Stimulated activated CD4-positive, alpha-beta T cell treated with anti-CD3 and anti-CD28 coated beads, Interleukin-12 subunit alpha, Interleukin-12 subunit beta, amount 100 ng/mL, for 24 hours (primary cell): ENCODE measurements at places on chromosomes 12 and 14.

DNA sequence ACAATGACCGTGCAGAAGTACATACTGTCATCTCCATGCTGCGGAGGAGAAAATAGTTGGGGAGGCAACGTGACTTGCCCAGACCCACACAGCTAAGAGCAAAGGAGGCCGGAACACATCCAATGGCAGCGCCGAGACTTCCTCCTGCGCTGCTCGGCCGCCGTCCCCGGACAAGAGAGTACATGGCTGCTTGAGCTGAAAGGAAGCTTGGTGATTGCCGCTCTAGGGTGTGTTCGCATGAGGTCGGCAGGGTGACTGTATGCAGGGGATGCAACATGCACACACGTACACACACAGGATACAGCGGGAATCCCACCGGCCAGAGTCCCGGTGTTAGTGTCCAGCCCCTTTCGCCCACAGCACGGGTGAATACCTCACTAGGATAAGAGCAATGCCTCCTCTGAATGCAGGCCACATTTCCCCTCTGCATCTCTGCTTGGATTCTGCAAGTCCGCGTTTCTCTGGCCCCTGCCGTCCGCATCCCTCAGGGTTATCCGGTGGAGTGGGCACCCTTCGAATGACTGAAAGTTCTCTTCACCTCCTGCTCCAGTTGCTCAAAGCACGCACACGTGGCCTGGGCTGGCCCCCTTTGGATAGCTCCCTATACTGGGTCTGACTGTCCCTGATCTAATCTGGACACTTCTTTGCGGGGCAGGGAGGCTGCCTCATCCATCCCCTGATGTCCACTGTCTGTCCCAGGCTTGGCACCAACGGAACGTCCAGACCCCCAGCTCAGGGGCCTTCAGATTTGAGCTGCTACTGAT, 78.8 kb downstream of the GSC start:
- DNase-seq, result no peak

DNA sequence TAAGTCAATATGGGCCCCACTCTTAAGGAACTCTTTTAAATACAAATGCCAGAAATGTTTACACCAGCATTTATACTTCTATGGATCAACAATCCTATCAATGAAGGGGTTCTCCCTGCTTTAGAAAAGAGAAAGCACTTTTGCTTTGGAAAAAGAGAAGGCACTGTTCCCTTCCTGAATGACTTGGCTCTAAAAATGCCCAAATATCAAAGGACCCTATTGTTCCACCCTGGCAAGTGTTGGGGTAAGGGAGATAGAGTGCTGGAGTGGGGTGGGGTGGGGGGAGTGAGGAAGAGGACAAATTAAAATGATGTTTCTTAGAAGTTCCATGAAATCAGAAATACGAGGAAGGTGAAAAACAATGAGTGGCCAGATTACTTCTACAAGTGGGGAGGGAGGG, 131.6 kb upstream of the GRIN2B start:
- DNase-seq, result no peak

DNA sequence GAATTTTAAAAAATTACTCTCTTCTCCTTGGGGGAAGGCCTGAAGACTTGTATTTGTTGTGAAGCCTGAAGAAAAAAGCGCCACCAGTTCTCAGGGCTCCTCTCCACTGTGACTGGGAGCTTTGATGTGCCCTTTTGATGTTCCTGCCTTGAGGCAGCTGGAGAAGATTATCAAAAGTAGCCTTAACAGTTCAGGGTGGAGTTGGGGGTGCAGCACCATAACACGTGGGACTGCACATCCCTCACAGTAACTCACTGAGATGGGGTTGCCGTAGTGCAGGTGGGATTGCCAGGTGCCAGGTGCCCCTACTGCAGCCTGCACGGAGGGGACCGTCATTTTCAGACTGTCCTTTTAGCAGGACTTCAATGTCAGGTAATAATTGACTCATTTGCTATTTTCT, 474.1 kb downstream of the ETNK1 start:
- no peak for DNase-seq

GRCh38 chr14:77714926-77715325, 7.0 kb downstream of the SLIRP start:
- DNase-seq, result no peak

GRCh38 chr12:114625294-114625851, 58.6 kb downstream of the TBX3 start:
- DNase-seq, result no peak

DNA sequence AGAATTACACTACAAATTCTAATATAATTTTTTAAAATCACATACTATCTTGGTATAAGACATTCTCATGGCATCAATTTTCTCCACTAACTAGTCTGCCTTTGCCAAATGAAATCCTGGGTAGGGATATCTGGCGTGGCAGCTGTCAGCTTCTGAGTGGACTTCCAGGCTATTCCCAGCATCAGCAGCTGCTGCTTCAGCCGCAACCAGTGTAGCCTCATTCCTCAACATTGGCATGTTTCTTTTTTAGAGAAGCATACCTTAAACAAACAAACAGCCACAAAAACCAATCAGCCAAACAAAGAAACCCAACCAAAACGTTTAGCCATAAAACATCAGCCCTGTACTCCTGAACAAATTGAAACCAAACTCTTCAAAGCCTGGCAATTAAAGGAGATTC, 235.8 kb downstream of the SSPN start:
- DNase-seq, result no peak

DNA sequence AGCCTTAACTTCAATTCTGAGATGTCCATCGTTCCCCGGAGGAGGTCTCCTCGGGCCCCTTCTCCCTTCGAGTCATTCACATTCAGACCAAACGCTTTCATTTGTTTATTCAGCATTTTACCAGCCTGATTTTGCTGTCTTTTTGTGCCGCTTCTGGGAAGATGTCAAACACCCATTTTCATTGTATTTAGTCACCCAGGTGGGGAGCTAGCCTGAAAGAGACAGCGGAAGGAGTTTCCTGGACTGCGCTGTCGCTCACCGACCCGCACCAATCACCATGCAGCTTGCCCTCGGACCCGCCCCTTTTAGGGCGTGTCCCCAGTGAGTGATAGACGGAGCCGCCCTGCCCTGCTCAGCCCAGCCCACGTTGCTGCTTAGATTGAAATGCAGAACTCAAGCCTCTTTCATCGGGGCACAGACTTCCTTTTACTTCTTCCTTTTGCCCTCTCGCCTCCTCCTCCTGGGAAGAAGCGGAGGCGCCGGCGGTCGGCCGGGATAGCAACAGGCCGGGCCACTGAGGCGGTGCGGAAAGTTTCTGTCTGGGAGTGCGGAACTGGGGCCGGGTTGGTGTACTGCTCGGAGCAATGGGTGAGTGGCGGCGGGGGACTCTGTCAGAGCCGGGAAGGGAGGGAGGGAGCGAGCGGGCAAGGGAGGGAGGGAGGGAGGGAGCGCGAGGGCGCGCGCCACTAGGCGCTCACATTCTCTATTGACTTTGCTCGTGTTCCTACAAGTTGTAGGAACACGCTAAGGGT, at the start of gene PAX9:
PAX9 (plus strand) TSS at position 355 of the 752 bp plus-strand sequence; CDS start at position 585, 230 bp downstream.
- DNase-seq, result no peak

GRCh38 chr12:104083769-104084475, 19.6 kb downstream of the HCFC2 start:
- peak; percentile 15 for DNase-seq

DNA sequence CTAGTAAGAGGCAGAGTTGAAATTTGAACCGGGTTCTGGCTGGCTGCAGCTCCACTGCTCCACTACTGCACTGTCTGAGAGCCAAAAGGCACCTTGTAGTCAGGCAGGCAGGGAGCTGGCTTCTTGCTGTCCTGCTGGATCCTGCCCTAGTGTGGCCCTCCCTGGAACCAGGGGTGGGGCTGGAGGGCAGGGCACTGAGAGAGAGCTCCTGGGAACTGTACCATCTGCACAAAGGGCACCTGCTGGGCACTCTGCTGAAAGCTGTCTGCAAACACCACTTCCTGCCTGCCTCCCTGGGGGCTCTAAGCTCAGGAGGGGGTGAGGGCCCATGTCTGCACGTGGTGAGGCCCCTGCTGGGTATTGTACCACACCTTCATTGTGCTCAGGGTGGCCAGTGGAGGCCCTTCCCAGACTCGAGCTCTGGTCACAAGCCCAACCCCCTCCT, 19.0 kb upstream of the TCL1B start:
- DNase-seq, result no peak

DNA sequence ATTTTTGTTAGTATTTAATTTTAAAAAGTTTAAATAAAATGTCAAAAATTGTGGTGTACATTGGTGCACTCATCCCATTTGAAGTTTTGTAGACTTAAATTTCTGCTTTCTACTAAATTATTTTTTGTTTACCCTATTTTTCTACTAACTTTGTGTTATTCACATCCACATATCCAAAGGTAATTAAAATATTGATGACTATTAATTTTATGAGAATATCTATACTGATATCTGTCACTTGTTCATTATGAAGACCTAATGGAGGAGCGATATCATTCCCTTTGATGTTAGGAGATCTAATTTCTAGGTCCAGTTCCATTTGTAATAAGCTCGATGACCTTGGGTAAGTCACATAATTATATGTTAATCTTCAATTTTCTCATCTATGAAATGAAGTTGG, 325.7 kb upstream of the STXBP6 start:
- DNase-seq, result no peak

DNA sequence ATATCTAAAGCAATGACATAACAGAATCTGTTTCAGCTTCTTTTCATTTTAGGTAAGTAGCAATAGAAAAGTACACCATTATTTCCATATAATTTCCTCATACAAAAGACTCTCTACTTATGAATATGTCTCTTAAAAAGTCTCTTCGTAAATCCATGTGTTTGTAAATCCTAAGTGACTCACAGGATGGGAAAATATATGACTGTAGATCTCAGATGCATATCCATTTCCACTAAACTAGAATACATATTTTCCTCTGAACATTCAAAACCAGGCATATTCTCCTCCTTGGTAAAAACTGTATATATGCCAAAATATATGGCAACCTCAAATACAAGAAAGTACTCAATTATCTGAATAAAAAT, 93.6 kb downstream of the TXNDC16 start:
- DNase-seq, result no peak

- DNase-seq, result no peak
Measured at GRCh38 chr14:90641615-90642243, 174.5 kb downstream of the TTC7B start.

- no peak for DNase-seq
Measured at GRCh38 chr14:87113286-87113685, 879.7 kb downstream of the GALC start.

GRCh38 chr14:33586806-33587205, 364.1 kb downstream of the EGLN3 start:
- DNase-seq, result no peak

DNA sequence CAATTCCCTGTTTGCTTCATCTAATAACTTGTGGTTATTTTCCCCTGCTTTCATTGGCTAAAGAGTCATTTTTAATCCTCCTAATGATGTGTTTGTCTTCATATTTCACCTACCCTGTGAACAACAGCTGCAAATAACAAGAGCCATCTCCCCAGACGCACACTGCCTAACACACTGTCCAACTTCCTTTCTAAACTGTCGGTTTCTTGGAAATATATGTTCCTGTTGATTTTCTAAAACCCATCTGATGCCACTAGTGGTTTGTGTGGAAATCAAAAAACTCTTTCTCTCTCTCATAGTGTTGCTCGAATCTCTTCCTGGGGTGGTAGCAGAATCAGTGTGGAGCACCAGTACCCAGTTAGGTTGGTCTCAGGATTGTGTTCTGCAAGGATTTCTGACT, 226.9 kb downstream of the EPS8 start:
- DNase-seq, result no peak

DNA sequence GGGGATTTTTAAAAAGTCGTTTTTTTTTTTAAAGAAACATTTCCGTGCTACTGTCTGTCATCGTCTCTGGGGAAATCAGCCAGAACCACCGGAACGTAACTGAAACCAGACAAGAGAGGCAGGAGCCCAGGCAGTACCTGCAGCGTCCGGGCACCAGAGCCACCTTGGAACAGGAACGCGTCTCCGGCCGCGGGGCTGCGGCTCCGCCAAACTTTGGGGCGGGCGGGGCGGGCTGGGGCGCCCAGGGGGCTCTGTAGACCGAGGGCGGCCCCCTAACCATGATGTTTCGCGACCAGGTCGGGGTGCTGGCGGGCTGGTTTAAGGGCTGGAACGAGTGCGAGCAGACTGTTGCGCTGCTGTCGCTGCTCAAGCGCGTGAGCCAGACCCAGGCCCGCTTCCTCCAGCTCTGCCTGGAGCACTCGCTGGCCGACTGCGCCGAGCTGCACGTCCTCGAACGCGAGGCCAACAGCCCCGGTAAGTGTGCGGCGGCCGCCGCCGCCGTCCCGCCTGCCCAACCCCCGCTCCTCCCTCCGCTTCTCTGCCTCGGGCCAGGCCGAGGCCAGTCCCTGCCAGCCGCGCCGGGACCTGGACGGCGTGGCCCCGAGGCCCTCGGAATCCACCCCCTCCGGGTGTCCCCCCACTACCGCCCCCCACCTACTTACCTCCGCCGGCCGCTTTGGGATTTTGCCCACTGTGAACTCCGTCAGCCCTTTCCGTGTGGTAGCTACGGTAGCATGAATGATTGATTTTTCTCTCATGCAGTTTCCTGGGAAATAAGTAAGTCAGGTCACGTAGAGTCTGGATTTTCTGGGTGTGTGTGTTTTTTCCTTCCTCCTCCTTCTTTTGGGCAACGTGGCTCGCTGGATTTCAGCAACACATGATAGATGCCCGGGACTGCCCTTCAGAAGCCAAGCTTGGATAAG, 972 bp downstream of the SAMD4A start:
- DNase-seq, result peak; percentile 30

GRCh38 chr14:97757491-97757890, 960.3 kb downstream of the VRK1 start:
- no peak for DNase-seq

DNA sequence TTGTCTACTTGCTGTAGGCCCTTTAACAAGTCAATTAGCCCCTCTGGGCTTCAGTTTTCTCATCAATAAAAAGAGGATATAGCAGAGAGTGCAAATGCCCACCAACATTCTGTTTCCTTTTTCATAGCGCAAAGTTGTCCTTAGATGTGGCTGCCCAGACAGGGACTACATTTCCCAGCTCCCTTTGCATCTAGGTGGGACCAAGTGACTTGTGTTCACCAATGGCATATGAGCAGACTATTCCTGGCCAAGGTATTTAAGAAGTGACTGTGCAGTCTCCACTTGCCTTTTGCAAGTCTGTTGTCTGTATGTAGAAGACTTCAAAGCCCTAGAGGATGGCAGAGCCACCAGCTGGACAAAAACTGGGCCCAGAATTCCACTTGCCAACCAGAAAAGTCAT, 59.7 kb downstream of the DAO start:
- DNase-seq, result no peak
